ENCODE measurements at places on chromosomes 4 and X. TPM values are rescaled to one million over a fixed set of nuclear protein-coding genes. Genes with fewer than 3 reads are reported as not detected.

SLC38A5 gene
- total RNA-seq, result 10.2 TPM

DNA sequence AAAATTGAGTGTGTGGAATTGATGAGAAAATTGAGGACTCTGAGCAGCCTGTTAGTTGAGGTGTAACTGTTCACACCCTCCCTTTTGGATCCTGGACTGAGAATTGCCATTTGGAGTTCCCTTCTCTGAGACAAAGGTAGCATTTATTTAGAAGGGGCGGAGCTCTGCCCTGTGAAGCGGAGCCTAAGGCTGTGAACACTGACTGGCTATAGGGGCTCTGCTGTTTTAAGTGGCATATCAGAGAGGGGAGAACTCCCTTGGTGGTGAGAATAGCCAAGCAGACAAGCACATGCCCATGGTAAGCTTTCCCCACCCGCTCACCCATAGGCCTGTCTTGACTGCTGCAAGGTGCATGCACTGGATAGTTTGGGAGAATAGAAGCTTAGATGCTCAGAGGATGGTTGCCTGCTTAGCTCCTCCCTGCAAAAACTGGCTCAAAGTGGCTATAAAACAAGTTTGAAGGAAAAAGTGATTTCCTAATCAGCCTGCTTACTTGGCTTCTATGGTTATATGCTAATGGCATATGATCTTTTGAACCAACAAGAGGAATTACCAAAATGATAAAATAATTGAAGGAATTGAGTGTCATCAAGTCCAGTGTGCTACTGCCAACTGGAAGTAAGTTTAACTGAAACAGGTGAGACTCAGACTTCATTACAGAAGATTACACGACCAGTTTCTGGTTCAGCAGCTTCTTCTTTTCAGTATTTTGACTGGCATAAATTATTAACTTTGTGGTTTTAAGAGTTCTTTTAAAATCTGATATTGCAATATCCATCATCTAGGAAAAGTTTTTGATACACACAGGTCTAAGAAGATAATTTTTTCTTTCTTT is 108.4 kb downstream of the AFF1 start:
- DNase-seq, result no peak

- DNase-seq, result no peak
Observed at GRCh38 chrX:1341545-1342184, 5.1 kb downstream of the IL3RA start.

SLC10A7 gene
- total RNA-seq, result 18.2 TPM

DNA sequence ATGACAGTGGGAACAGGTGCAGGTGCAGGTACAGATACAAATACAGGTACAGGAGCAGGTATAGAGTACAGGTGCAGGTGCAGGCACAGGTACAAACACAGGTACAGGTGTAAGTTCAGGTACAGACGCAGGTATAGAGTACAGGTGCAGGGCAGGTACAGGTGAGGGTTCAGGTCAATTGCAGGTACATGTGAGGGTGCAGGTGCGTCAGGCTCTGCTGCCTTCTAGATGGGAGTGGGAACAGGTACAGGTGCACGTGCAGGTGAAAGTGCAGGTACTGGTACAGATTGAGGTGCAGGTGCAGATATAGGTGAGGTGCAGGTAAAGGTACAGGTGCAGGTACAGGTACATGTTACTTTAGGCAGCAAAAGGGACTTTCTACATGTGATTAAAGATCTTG is 85.7 kb downstream of the CRLF2 start:
- DNase-seq, result no peak

- DNase-seq, result no peak
Observed at GRCh38 chrX:50117476-50117875, 83.3 kb downstream of the AKAP4 start.
